ENCODE measurements at places on chromosomes 5 and 9.
A peak's percentile ranks its signal among the peaks of the same experiment; 100 is the strongest.

DNA sequence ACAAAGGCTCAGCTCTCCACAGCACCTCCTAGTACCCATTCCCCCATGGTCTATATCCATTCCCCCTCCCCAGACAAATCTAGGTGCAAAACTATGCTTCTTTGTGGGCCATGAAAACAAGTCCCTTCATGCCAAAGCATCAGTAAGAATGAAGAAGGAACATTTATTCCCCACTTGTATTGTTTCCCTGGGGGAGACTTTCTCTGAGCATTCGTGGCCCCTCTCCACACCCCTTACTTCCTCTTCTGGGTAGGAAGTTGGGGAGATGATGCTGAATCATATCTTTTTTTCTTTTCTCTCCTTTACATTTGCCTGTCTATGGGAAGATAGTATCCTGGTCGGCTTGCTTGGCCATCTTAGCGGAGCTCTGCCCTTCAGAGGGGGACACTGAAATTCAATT lies 246.8 kb downstream of the NSG2 start:
- DNase-seq = no peak

DNA sequence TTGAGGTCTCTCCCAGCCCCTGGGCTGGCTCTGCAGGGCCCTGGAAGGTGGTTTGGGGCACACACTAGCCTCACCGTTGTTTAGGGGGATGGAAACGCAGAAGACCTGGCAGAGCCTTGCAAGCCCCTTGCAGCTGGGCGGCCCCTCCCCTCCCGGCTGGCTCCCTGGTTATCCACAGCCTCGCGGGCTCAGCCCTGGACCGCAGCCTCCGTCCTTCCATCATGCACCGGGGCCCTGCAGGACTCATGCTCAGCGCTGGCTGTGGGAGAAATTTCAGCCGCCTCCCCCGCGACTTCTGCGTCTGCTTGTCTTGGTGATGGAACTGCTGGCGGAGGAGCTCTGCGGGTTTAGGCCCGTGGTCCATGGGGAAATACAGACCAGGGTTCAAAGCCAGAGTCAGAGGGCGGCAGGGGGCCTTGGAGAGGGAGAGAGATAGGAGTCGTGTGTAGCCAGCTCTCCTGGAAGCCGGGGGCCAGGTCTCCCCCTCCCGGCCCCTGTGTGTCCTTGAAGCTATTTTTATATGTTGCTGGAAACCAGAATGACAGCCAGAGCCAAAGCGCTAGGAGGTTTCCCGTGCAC lies 75.8 kb upstream of the IER5L start:
- DNase-seq = peak; percentile 59

DNA sequence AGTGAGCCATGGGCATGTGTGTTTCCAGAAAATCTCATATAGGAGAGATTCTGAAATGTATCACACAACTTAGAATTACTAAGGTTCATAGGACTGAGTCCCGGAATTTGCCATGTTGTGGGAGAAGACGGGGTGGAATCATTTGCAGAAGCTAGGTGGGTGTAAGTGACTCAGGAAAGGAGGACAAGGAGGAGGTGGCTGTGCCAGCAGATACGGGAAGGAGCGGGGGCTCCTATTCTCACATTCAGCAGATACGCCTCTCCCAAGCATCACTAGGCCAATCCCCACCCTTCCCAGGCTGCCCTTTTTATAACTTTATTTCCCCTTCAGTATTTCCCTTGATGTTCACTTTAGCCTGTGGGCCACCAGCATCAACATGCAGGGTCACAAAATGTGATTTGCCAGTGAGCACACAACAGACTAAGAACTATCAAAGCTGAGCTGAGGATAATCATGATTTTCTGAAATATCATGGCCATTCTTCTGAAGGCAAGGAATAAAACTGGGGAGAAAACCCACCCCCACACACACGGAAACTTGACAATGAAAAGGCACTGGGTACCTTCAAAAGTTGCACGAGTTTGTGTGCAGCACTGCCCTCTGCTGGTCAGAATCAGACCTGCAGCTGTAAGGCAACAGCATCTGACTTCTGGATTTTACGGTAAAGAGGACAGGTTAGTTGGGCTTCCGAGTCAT lies 133.2 kb downstream of the MTX3 start:
- DNase-seq = peak; percentile 81

DNA sequence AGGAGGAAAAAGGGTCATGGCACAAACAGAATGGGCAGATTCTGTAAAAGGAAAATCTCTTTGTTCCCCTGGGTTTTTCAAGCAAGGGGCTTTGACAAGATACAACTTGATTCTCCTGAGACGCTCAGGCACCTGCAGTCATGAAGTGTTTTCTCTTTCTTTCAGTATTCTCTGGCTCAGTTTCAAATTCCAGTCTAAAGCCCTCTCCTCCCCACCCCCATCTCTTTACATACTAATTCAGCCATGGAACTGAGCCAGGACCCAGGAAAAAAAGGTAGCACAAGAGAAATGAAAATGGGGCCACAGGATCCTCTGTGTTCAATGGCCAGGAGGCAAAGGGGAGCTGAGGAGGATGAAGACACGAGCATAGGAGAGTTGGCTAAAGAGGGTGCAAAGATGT lies 408.4 kb downstream of the SPOCK1 start:
- DNase-seq = peak; percentile 16

GRCh38 chr5:45383985-45384384 lies 312.2 kb downstream of the HCN1 start:
- no peak for DNase-seq

- no peak for DNase-seq
These were observed 135.4 kb downstream of the WDR41 start for GRCh38 chr5:77356740-77357139.

GRCh38 chr5:116559239-116559638 lies 15.4 kb downstream of the SEMA6A start:
- peak; percentile 89 for DNase-seq

DNA sequence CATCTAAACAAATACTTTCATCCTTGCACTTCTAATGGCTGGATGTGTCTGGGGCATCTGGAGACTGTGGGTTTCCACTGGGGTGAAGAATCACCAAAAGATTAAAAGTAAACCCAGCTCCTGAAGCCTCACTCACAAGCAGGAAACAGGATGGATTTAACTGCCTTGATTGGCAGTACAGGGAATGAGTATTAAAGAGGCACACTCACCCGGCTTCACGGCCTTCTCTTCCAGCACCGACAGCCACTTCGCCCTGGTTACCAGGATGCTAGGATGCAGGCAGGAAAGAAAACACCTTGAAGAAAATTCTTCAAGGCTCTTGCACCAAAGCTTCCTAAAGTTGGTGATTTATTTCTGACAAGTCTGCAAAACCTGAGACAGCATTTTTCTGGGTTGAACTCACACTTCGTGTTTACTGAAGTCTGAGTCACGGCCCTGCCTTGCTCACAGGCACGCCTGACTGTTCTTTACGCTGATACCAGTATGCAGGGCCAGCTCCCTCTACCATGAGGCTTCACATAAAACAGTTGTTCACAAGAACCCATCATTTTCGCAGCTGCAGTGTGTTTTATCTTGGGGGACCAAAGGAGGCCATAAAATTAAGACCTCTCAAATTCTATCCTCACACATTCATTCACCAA lies 56.5 kb upstream of the ZNF354A start:
- no peak for DNase-seq

DNA sequence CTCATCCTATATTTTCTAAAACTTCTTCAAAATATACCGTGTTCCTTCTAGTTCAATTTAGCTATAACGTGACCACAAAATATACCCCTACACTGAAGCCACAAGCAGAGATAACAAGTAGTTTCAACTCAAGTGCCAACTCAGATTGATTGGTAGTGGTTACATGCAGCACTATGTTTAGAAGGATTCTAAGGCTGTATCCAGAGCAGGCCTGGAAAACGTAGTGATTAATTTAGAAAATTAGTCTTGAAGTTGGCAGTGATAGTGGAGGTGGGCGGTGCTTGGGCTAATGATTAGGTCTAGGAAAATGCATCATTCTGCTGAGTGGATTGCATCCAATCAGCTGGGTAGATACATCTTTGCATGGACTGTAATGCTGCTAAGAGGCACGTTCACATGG lies 61.5 kb downstream of the MAMDC2 start:
- no peak for DNase-seq

DNA sequence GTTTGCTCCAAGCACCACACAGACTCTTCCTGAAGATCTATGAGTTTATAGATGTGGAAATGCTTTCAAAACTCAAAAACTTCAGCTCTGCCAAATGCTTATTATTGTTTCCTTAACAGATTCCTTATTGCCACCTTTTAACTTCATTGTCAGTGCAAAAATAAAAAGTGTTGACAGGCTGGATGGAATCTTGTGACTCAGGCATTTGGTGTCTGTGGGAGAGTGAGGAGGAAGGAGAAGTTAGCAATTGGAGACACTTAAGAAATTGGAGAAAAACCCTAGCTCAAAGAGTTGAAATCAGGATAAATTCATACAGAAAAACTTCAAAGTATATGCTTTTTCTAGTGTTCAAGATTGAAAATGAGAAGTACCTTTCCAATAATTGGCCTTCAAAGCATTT lies 140.6 kb upstream of the PUM3 start:
- DNase-seq = no peak

- DNase-seq = peak; percentile 44
These were observed 53.7 kb upstream of the BOD1 start for GRCh38 chr5:173670130-173670651.

GRCh38 chr9:125497478-125497877 lies 209.5 kb downstream of the MAPKAP1 start:
- DNase-seq = no peak

DNA sequence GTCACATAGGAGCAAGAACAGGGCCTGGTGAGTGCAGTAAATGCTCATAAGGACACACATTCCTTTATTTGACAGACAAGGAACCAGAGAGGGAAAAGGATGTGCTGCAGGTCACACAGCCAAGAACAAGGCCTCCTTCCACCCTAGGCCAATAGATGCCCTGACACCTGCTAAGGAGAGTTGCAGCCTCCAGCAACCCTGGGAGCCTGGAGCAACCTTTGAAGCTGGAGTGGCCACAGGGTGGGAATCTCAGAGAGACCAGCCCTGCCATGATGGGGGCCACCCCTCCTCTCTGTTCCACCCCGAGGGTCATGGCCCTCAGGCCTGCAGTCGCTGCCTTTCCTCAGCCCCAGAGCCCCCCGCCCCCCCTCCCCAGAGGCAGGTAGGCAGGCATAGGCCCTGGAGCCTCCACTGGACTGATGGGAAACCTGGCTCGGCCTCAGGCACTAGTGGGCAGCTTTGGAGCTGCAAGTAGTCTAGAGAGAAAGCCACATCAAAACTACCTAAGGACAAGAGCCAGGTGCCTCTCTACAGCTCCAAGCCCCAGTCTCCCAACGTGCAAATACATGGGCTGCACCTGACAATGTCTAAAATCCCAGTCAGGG lies 116.1 kb upstream of the SPOCK1 start:
- no peak for DNase-seq

- DNase-seq = peak; percentile 89
These were observed 55.3 kb upstream of the IL17B start for GRCh38 chr5:149434162-149435014.

DNA sequence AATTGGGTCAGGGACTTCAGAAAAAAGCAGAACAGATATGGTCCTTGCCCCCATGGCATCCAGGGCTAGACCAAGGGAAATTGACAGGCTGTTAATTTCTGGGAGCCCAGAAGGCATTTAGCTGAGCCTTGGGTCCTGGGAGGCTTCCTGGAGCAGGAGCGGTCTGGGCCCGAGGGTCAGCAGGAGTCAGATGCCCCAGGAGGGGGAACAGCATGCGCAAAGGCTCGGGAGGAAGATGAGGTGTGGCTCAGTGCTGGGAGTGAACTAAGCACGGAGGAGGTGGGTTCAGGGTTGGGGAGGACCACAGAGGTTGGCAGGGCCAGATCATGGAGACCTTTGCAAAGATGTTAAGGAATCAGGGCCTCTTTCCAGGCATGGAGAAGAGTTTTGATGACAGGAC lies 48.2 kb upstream of the NEURL1B start:
- no peak for DNase-seq

All from GM23338 (cell line).